CD4-positive, alpha-beta T cell treated with Interleukin-1 beta for 1 hour (primary cell): ENCODE measurements at places on chromosomes 5 and 9.
A peak's percentile ranks its signal among the peaks of the same experiment; 100 is the strongest.

DNA sequence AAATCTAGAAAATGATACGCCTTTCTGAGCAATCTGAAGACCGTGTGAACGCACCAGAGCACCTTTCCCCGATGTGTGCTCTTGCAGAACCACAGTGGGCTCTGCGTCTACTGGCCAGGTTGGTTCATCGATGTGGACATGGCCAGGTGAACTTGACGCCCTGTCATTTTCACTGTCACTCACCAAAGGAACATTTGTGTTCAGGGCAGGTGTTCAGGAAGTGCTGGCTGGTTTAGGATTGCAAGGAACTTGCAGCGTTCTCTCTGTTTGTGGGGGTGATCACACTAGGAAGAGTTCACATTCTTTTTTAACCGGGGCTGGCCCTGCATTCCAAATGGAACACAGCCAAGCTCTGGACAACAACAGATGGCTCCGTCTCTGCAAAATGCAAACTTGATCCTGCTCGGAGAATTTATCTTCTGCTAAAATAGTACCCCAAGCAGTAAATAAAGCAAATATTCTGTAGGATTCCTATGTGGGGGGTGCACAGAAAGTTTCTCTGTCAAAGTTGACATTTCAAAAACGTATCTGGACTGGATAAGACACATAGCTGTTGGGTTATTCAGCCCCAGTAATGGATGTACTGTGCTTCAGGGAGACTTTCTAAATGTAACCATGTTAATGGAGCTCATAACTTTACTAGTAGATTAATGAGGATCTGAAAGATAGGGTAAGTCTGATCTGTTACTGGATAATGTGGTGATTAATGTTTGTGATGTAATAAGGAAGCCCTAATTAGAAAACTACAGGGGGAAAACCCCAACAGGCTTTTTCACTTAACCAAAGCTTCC, 45.7 kb upstream of the FANCC start:
- DNase-seq, result no peak

- no peak for DNase-seq
These were observed 47.9 kb upstream of the SNAPC3 start for GRCh38 chr9:15374825-15375224.

DNA sequence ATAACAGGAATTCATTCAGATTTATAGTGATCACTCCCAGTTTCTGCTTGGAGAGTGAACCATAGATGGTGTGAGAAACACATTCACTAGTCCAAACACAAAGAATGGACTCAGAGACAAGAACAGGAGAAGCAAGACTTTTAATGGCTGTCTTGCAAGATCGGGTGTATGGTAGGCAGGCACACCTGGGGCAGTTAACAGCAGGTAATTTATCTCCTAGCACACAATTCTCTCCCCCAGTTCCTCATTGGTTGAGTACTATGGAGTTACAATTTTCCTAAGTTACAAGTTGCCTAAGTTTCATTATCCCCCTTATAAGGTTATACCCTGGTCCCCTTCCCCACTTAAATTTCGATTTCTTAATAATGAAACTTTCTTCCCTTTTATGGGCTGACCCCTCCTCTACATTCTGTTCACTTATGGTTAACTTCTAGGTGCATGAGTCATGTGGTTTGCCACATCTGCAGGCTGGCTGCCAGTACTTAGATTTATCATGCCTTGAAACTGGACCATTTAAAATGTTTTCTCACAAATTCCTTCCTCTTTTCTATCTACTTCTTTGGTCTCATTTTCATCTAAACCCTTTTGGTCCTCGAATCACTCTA, 623.3 kb downstream of the HINT1 start:
- DNase-seq, result no peak

- DNase-seq, result peak; percentile 52
These were observed 722 bp downstream of the CDC42SE2 start for GRCh38 chr5:131264451-131265099.

DNA sequence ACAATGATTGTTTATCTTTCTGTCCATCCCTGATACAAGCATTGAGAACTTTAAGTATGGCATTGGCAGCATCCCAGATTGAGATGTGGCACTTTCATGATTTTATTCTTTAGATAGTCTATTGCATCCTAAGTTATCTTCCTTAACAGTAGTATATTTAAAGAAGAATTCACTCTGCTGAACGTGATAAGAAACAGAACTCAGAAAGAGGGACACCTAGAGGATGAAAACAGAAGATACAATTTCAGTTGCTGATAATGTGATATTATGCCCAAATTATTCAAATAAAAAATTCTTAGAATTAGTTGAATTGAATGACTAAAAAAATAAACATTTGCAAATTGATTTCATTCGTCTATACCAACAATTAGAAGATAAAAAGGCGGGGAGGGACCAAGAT, 218.1 kb upstream of the DMRTA1 start:
- no peak for DNase-seq

GRCh38 chr9:36914212-36914577, 119.9 kb downstream of the PAX5 start:
- no peak for DNase-seq

- no peak for DNase-seq
These were observed 346.9 kb downstream of the CDH9 start for GRCh38 chr5:26691486-26691885.

- no peak for DNase-seq
These were observed 101.2 kb downstream of the LIX1 start for GRCh38 chr5:97041239-97041638.

DNA sequence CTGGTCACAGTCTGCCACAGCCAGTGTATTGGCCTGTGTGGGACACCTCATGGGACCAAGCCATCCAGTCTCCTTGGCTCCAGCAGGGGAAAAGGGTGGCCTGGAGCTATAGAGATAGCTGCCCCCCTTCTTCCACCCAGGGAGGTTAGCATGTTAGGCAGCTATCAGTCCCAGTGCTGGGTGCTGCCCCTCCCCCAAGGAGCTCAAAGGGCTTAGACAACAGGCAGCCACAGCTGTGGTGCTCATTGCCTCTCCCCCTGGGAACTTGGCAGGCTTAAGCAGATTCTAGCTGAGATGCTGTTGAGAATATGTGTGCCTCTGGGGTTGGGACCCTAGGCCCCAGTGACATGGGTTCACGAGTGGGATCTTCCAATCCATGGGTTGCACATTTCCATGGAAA, 226.0 kb upstream of the PTGER4 start:
- no peak for DNase-seq

DNA sequence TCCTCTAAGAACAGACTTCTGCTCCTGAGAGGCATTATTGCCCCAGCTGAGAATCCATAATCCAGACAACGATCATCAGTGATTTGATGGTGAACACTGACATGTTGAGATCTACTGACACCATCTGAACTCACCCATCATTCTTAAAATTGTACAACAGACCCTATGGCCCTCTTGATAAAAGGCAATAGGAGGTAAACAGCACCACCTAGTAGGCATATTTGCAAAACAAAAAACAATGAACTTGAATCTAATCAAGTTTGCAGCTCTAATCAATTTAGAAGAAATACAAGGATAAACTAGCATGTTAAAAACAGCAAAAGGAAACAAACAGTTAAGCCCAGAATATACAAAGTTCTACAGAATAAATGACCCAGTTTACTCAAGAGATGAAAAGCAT, 89.6 kb downstream of the SFXN1 start:
- DNase-seq, result no peak

- DNase-seq, result no peak
These were observed 102.0 kb downstream of the CAVIN4 start for GRCh38 chr9:100679834-100680233.

DNA sequence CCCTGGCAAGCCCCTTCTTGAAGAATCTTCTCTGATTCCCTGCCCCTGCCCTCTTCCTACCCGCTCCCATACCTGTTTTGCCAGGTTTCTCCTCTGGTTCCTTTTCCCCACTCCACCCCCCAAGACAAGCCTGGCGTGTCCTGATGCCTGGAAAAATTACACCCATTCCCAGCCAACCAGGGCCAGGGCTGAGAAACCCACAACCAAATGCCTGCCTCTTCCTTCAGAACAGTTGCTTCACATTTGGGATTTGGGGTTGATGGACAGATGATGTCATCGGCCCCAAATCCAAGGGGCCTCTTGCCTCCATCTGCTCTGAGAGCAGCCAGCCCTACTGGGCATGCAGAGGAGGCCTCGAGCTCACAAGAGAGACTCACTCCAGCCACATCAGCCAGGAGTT, 8.8 kb upstream of the NEK6 start:
- no peak for DNase-seq

DNA sequence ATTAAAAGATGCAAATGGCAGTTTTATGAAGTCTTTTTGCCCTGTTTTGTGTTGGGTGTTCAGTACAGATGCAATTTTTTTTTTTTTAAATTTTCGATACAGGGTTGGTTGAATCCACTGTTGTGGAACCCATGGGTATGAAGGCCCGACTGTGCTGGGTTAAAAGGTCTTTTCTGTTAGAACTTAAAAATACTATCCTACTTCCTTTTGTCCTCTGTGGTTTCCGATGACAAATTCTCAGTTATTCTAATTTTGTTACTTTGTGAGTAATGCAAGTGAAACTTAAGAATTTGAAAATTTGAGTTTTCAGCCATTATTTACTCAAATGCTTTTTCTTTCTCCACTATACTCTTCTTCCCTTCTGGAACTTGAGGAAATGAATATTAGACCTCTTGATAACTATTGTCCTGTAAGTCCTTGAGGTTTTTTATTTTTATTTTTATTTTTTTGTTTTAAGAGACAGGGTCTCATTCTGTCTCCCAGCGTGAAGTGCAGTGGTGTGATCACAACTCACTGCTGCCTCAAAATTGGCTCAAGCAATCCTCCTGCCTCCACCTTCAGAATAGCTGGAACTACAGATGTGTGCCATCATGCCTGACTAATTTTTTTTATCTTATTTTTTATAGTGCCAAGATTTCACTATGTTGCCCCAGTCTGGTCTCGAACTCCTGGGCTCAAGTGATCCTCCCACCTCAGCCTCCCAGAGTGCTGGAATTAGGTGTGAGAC, 67.5 kb downstream of the ZCCHC7 start:
- peak; percentile 17 for DNase-seq

- DNase-seq, result peak; percentile 2
These were observed 91.5 kb downstream of the GHR start for GRCh38 chr5:42514754-42515153.

- no peak for DNase-seq
These were observed 25.9 kb downstream of the BRINP1 start for GRCh38 chr9:119343059-119343990.

- no peak for DNase-seq
These were observed 49.5 kb downstream of the SEMA4D start for GRCh38 chr9:89448381-89448780.

DNA sequence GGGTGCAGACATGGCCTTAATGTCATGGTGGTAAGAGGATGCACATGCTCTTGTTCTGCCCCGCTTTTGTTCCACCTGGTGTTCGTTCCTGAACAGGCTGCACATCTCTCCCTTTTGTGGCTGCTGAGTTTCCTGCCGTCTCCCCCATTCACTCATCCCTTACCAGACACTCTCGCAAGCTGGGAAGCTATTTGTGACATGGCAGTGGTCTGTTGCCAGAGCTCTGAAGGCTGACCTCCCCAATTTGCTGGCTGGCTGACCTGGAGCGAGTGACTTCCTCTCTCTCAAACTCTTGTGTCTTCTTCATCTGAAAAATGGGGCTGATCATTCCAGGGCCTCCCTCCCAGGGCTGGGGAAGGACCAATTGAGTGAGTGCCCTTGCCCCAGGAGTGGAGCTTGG, 35.9 kb downstream of the HRH2 start:
- no peak for DNase-seq

GRCh38 chr5:150238646-150239045, 48.8 kb downstream of the SLC6A7 start:
- no peak for DNase-seq

DNA sequence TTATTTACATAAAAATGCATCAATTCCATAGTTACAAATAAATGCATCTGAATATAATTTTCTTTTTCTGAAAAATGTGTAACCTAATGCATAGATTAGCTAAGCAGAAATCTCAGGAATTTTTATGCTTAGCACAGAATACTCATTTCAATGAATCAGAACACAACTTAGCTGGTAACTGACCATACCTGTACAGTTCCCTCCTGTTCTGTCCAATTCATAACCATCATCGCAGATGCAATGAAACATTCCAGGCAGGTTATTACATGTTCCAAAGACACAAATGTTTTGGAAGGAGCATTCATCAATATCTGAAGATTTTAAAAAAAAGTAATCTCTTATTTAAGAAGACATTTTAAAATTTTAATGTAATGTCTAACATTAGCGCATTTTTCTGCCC, 219.4 kb downstream of the FBN2 start:
- no peak for DNase-seq

- DNase-seq, result no peak
These were observed 726.0 kb downstream of the DNAH5 start for GRCh38 chr5:13218518-13218917.

- DNase-seq, result no peak
These were observed 57.0 kb upstream of the LMX1B start for GRCh38 chr9:126556560-126557250.

GRCh38 chr5:33180900-33181299, 259.9 kb upstream of the TARS1 start:
- DNase-seq, result no peak

- peak; percentile 90 for DNase-seq
These were observed 2.7 kb upstream of the NSMF start for GRCh38 chr9:137461663-137462395.

GRCh38 chr5:126778675-126779403, 1.9 kb downstream of the LMNB1 start:
- DNase-seq, result no peak

DNA sequence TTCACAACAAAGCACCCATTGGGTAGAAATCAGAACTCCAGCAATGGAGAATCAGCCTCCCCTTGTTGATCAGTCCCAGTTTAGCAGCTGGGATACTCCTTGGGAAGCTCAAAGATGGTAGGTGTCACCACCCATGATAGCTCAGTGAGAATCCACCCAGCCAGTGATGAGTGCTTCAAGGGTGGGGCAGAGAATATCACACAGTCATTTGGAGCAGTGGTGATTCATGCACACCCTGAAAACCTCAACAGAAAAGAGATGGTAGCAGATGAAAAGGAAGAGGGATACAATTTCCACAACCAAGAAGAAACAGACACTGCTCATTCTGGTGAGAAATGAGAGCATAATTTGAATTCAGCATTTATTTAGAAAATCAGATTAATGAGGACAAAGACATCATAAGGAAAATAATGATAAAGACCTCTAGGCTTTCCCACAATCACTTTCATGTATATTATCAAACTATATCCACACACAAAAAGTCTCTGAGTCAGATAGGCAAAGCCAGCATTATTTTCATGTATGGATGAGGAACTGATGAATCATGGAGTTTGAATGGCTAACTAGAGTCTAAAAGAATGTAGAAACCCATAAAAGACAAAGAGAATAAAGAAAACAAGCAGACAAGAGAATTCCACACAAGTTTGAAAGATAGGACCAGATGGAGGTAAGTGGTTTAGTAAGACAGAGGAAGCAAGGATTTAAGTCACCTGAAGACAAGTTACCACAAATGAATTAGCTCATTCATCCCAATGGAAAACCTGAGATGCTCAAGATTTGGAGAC, 82.9 kb downstream of the FEM1C start:
- DNase-seq, result no peak
